ENCODE measurements at places on chromosomes 5 and 9. TPM values are rescaled to one million over a fixed set of nuclear protein-coding genes. Genes with fewer than 3 reads are reported as not detected.

GRCh38 chr9:124273427-124274160 lies 15.8 kb downstream of the NEK6 start:
- no peaks in the 10 kb centered on the region for H3K36me3 ChIP-seq
- no peak overlapping the region for H3K4me3 ChIP-seq
- no peak for DNase-seq
- no peaks in the 10 kb centered on the region for H3K27me3 ChIP-seq
- H3K27ac ChIP-seq, result no peak overlapping the region
- H3K4me1 ChIP-seq, result peaks cover 26% of the 10 kb centered on the region

- no peak overlapping the region for H3K27ac ChIP-seq
- H3K27me3 ChIP-seq, result no peaks in the 10 kb centered on the region
- DNase-seq, result no peak
- H3K36me3 ChIP-seq, result no peaks in the 10 kb centered on the region
Measured at GRCh38 chr9:129759319-129759718, 6.5 kb upstream of the PTGES start.

SMIM32 gene
- 0.13 TPM for total RNA-seq

DNA sequence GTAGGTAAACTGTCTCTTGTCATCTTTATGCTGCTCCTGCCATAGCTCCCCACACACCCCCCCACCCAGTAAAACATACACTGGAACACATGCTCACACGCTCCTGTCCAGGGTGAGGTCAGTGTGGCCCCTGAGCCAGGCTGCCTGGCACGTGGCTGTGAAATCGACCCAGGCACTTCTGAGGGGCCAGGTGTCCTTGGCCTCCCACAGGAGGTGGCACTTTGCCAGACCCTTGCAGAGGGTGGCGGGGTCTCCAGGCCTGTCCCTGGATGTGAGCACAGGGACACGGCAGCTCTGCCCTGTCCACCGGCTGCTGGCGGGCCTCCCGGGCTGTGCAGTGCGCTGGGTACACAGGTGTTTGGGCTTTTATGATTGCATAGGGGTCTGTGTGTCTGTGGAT lies 10.0 kb upstream of the CRB2 start:
- H3K4me3 ChIP-seq, result no peak overlapping the region
- no peak for DNase-seq
- no peaks in the 10 kb centered on the region for H3K4me1 ChIP-seq
- H3K27me3 ChIP-seq, result no peaks in the 10 kb centered on the region

SHOC1 gene
- not detected for total RNA-seq

DNA sequence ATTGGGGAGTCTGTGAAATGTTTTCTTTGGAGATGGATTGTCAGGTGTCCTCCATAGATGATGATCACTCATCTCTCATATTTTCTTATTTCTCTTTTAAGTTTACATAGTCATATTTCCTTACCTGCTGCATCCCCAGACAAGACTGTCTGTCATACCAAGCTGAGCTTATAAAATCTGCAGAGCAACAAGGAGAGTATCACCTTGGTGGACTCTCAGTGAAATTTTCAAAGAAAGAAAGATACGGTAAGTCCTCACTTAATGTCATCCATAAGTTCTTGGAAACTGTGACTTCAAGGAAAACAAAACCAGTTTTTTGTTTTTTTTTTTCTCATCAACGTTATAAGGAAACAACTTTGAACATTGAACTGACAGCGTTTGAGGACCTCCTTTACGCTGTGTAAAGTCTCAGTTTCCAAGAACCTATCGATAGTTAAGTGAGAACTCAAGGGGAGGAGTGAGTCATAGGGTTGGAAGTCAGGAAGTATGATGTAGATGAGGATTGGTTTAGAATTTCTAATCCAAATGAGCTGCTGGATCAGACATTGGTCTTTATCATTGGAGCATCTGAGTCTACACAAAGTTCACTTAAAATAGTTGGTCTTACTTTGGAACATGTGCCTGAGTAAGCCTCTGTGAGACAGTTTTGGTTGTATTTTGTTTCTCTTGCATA lies 45.5 kb downstream of the SPIN1 start:
- no peaks in the 10 kb centered on the region for H3K27me3 ChIP-seq
- no peak for DNase-seq
- H3K4me3 ChIP-seq, result no peak overlapping the region
- H3K27ac ChIP-seq, result no peak overlapping the region

DNA sequence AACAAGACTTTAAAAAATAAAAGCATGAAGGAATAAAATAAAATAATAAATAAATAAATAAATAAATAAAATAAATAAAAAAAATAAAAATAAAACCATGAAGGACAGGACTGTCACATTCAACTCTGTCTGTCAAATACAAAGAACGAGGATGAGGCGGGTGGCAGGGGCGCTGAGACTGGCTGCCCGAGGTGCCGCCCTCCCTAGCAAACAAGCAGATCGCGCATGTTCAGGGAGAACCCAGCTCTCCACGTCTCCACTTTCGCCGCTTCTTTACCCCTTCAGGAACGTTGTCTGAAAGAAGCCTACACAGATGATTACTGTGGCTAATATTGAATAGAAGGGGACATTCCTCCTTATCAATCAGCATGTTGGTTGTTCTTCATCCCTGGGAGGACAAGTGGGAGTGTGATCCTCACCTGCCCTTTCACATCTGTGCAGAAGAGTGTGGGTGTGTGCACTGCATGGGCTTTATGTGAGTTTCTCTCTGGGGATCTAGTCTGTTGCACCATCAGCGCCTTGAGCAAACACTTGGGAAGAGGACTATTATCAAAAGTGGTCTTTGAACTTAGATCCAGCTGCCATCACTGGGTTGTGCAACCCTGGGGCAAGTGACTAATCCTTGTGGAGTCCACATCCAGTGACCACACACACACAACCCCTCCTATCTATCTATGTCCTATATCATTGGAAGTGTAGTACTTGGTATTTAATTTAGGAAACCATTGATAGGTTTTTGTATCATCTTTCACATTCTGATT lies 399.2 kb downstream of the IRX2 start:
- no peak for DNase-seq
- no peaks in the 10 kb centered on the region for H3K36me3 ChIP-seq
- H3K27ac ChIP-seq, result no peak overlapping the region
- H3K4me3 ChIP-seq, result no peak overlapping the region
- no peaks in the 10 kb centered on the region for H3K4me1 ChIP-seq

DNA sequence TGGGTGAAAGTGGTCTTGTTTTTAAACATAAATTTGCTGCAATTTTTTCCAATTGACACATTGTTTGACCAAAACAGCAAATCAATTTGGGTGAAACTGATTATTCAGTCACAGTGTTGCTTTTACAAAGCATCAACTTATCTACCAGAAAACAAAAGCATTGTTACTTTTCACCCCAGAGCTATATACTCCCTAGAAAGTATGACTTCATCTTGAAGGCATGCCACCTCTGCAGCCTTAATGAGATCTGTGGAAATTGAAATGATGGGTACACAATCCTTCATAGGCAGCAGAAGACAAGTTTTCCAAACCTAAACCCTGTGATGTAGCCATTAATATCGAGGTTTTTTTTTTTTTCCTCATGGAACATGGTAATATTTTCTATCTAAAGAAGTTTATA lies 615.9 kb downstream of the CHSY3 start:
- H3K4me3 ChIP-seq, result no peak overlapping the region
- no peaks in the 10 kb centered on the region for H3K27me3 ChIP-seq
- DNase-seq, result peak; percentile 3
- no peaks in the 10 kb centered on the region for H3K36me3 ChIP-seq
- peaks cover 12% of the 10 kb centered on the region for H3K4me1 ChIP-seq

- H3K27ac ChIP-seq, result no peak overlapping the region
- H3K27me3 ChIP-seq, result no peaks in the 10 kb centered on the region
- H3K4me3 ChIP-seq, result no peak overlapping the region
Measured at GRCh38 chr9:87677776-87678587, 47.9 kb upstream of the CTSL start.

DNA sequence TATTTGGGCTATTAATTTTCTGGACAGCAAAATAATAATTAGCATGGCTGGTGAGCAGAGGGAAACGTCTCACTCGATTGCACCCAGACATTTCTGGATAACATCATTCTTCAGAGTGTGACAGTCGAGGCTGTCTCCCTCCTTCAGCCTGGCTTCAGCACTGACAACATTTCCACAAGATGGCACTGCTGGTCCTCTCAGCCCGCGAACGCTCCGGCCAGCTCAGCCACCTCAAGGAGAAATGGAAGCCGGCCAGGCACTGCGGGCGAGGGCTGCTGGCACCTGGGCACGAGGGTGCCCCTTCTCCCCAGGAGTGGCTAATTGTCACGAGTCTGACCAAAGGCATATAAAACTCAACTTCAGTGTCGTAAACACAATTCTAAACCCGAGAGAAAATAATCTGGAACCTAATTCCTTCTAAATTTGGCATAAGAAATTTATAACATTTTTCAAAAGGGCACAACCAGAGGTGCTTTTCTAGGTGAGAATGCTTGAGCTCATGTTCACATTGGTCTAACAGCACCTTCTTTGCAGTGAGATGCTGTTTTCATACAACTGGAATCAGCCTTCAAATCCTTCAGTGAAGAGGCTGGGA lies 65.9 kb downstream of the DAP start:
- H3K27ac ChIP-seq, result no peak overlapping the region
- peak; percentile 72 for DNase-seq
- H3K4me1 ChIP-seq, result no peaks in the 10 kb centered on the region
- H3K36me3 ChIP-seq, result no peaks in the 10 kb centered on the region
- H3K27me3 ChIP-seq, result no peaks in the 10 kb centered on the region
- no peak overlapping the region for H3K4me3 ChIP-seq

DNA sequence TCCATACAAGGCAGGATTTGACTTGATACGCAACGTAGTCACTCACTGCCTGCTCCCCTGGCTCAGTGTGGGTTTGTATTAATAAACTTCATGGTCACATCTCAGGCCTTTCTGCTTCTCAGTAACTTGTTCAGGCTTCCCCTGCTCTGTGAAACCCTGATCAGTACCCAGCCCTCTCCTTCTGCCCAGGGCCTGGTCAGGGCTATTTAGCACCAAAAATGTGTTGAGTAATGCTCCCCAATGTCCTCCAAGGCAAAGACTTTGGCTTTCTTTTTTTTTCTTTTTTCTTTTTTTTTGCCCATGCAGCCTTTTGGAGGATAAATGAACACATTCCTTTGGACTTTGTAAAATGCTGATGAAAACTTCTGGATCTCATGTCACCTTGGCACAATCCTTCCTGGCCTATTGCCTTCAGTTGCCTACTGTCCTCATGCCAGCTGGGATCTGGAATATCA lies 399.2 kb upstream of the KLF4 start:
- H3K27ac ChIP-seq, result no peak overlapping the region
- no peaks in the 10 kb centered on the region for H3K36me3 ChIP-seq
- no peaks in the 10 kb centered on the region for H3K27me3 ChIP-seq
- no peaks in the 10 kb centered on the region for H3K4me1 ChIP-seq

FAT2 gene
- 0.37 TPM for total RNA-seq

PCDHA1 gene
- 0.19 TPM for total RNA-seq

SH3TC2 gene
- total RNA-seq, result 0.69 TPM

GRCh38 chr5:158011422-158011821 lies 152.5 kb upstream of the CLINT1 start:
- no peaks in the 10 kb centered on the region for H3K27me3 ChIP-seq
- peaks cover 13% of the 10 kb centered on the region for H3K4me1 ChIP-seq
- DNase-seq, result no peak

- H3K27me3 ChIP-seq, result no peaks in the 10 kb centered on the region
- no peaks in the 10 kb centered on the region for H3K4me1 ChIP-seq
- H3K36me3 ChIP-seq, result no peaks in the 10 kb centered on the region
- no peak overlapping the region for H3K27ac ChIP-seq
- H3K4me3 ChIP-seq, result no peak overlapping the region
Measured at GRCh38 chr5:175681968-175682340, 24.1 kb downstream of the HRH2 start.

SH2D3C gene
- 1.9 TPM for total RNA-seq

SOWAHA gene
- total RNA-seq, result 0.03 TPM

GRCh38 chr5:42015681-42016080 lies 90.6 kb downstream of the FBXO4 start:
- no peaks in the 10 kb centered on the region for H3K27me3 ChIP-seq
- no peak for DNase-seq
- H3K4me1 ChIP-seq, result no peaks in the 10 kb centered on the region
- H3K27ac ChIP-seq, result no peak overlapping the region
